ENCODE measurements at places on chromosomes 1 and 21.

- DNase-seq = no peak
These were observed 52.5 kb downstream of the NMNAT2 start for GRCh38 chr1:183365676-183366075.

DNA sequence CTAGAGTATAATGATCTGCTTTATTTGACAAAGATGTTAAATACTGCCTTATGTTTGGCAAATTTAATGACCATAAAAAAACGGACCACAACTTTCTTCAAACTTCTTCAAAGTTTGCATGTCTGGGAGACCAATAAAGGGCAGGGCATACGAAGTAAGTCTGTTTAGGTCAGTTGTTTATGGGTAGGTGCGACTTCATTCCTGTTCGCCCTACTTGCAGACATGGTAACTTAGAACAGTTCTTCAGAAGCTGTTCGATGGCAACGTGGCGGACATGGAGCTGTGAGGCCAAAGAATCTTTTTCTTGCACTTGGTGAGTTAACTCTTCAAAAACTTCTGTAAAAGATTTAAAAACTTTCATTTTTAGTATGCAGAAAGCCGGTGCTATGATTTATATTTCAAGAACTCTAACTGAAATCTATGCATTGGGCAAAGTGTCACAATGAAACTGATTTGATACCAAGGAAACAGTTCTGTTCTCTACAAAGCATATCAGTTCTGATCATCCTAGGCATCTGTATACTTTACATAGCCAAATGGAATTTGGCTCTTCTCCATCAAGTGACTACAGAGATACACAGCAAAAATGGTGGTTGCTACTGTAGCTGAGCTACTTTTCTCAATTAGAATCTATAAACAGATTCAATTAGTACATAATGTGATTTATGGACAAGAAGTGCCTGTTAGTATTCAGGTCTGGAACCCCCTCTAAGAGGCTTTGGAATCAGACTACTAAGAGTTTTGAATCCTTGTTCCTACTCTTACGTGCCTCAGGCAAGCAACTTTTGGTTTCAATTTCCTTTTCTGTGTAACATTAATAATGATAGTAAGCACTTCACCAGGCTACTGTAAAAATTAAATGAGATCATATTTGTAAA, 25.7 kb downstream of the C21orf91 start:
- no peak for DNase-seq

DNA sequence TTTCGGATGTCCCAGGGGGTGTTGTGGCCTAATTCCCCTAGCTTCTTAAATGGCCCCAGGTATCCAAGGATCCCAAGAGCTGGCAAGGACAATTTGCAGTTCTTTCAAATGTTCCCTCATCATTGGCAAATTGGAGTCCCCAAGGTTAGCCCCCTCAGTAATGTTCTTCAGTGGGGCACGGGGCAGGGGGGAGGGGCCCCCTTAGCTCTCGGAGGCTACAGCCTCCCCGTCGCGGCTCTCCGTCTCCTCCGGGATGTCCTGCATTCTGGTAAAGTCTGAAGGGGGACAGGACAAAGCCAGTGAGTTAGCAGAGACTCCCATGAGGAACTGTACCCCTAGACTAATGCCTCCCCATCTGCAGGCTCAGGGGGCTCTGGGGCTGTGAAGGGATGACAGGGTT, 6.3 kb downstream of the RXFP4 start:
- no peak for DNase-seq

GRCh38 chr1:81264976-81265375, 535.8 kb upstream of the ADGRL2 start:
- DNase-seq = no peak

GRCh38 chr21:37226041-37226920, 40.9 kb downstream of the VPS26C start:
- DNase-seq = no peak

- no peak for DNase-seq
These were observed 111.1 kb downstream of the RERE start for GRCh38 chr1:8706291-8706690.

- no peak for DNase-seq
These were observed 20.6 kb downstream of the NPHP4 start for GRCh38 chr1:5971471-5972197.

GRCh38 chr1:175536369-175536768, 207.0 kb downstream of the TNR start:
- DNase-seq = no peak

- DNase-seq = no peak
These were observed 59.9 kb downstream of the ZBTB17 start for GRCh38 chr1:15915991-15916390.

DNA sequence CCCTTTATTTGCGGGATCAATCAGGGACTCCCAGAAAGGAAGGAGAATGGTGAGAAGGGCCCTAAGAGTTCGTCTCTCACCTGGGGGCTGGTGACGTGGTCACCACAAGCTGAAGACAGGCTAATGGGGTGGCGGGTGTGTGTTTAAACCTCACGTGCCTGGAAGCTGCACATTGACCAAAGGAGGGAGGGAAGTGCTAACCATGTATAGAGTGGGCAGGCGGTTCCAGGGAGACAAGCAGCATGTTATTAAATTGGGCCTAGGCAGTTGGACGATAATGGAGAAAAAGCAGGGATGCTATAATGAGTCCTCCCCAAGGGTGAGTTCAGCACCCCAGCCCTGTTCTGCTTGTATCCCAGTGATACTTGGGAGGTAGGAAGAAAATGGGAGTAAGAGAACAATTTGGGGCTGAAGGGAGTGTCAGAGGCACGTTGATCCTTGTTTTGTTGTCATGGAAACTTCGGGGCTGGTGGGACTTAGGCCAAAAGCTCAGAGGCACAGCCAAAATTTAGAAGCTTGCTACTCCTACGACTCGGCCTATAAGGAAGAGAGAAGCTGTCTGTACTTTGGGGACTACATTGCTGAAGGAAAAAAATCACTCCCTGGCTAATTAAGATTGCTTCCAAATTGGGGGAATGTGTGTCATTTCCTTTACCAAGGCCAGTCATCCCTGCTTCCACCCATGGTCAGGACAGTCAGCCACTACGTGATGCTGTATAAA, 33.2 kb upstream of the EPHA8 start:
- DNase-seq = no peak

GRCh38 chr1:240883490-240883889, 271.5 kb upstream of the GREM2 start:
- no peak for DNase-seq
